Muscle of leg (tissue), 16 donors: ENCODE measurements at places on chromosomes 11 and 22. TPM values are rescaled to one million over a fixed set of nuclear protein-coding genes. Genes with fewer than 3 reads are reported as not detected.

- no peak for DNase-seq
Measured at GRCh38 chr11:19660076-19660475, 52.6 kb upstream of the NAV2 start.

The DGCR6L gene
- polyA plus RNA-seq = 64.6 TPM

GRCh38 chr22:40791241-40791640 is 27.9 kb downstream of the SLC25A17 start:
- no peak for DNase-seq

- peak; percentile 91 for DNase-seq
Measured at GRCh38 chr22:19943082-19944026, 1.7 kb upstream of the TXNRD2 start.

- no peak for DNase-seq
Measured at GRCh38 chr11:116376547-116376946, 396.2 kb downstream of the BUD13 start.

DNA sequence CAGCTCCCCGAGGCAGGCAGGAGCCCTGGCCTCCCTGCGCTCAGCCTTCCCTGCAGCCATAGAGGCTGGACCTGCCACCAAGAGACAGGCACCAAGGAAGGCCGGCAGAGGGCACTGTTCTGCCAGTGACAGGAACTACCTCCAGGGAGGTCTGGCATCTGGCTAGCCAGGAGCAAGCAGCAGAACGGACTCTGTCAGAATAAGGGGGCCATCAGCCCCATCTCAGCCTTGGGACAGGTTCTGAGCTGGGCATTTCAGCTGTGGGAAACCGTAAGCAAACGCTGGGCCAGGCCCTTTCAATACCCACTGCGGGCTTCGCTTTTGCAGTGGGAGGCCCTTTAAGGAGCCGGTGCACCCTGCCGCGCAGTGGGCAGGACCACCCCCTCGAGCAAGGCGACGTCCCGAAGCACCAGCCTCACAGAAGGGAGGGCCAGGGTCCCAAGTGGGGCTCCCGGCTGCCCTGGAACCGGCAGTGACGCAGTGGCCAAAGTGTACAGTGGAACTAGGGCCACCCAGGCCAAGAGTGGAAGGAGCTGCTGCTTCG is 18.2 kb downstream of the IFT27 start:
- peak; percentile 55 for DNase-seq
